ENCODE measurements at places on chromosomes 6 and 20.

- DNase-seq, result peak; percentile 64
These were observed 259.2 kb downstream of the PRKN start for GRCh38 chr6:162468326-162468725.

GRCh38 chr20:38300438-38300837 is 3.5 kb upstream of the BPI start:
- DNase-seq, result no peak

DNA sequence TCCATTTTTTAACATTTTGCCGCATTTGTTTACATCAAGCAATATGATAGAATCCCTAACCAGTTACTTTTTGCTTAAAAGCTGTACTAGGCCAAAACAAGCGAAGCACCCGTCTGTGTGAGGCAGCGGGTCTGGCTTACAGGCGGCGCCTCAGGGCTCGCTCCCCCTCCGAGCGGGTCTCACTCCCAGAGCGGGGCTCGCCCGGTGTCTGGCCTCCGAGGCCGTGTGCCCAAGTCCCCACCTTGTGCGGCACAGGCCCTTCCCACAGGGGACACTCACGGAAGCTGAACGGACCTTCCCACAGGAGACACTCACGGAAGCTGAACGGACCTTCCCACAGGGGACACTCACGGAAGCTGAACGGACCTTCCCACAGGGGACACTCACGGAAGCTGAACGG is 23.4 kb downstream of the ZBTB46 start:
- no peak for DNase-seq

DNA sequence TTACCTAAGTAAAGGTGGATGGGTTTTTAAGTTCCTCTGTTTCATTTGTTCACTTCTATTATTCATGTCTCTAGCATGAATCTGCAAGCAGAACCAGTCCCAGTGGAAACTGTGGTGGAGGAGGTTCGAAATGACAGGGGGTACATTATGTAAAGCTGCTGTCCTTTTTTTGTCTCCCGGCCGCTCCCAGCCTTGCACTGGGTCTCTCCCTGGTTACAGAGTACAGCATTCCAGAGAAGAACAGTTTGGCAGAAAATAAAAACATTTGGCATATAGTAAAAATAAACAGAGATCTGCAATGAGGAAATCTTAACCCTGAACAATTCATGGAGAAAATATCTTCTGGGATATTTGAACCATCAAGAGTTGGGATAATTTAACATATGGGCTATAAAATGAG is 34.6 kb upstream of the TAGAP start:
- DNase-seq, result peak; percentile 16

GRCh38 chr6:150503586-150504339 is 95.9 kb upstream of the PLEKHG1 start:
- DNase-seq, result no peak

DNA sequence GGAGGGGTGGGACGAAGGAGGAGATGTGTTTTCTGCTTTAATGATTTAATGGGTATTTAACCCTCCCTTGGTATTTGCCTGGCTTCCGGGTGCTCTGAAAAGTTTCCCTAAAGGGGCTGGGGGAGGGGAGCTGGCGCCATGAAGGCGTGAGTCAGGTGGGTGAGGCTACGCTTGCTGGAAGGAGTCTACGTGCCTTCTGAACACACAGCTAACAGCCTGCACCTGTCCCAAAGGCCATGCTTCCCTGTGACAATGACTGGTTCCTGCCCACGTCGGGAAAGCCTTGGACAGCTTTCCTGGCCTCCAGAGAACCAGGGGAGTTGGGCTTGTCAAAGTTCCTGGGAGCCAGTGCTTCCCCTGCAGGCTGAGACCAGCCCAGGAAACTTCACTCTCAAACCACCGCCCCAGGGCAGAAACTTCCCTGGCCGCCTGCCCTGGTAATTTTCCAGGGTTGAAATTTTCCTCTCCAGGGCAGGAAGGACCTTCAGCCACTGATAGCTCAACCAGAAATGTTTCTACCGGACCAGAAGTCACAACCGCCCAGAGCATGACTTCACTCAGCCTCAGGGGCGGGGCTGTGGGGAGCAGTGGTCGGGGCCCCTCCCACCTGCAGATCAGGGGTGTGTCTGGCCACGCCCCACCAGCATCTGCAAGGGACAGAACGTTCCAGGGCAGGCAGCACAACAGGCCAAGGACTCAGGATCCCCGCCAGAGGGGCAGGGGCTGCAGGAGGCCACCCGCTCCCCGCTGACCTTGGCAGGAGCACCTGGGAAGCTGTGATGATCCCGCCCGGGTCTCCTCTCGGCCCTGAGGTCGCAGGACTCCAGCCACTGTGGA is 18.6 kb upstream of the SLCO4A1 start:
- peak; percentile 65 for DNase-seq

DNA sequence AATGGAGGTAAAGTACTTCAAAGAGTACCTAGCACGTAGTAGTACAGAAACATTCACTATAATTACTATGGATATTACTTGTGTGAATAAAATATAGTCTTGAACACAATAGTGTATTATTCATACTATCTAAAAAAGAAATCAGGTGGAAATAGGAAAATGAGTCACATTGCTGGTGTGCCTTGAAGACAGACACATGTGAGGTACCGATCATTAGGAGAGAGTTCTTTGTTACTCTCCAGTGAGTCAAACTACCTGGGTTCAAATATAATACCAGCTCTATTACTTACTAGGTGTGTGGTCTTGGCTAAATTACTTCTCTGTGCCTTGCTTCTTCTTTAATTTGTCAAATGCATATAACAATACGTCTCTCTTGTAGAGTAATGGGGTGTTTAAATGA is 50.8 kb upstream of the BEND6 start:
- DNase-seq, result no peak

DNA sequence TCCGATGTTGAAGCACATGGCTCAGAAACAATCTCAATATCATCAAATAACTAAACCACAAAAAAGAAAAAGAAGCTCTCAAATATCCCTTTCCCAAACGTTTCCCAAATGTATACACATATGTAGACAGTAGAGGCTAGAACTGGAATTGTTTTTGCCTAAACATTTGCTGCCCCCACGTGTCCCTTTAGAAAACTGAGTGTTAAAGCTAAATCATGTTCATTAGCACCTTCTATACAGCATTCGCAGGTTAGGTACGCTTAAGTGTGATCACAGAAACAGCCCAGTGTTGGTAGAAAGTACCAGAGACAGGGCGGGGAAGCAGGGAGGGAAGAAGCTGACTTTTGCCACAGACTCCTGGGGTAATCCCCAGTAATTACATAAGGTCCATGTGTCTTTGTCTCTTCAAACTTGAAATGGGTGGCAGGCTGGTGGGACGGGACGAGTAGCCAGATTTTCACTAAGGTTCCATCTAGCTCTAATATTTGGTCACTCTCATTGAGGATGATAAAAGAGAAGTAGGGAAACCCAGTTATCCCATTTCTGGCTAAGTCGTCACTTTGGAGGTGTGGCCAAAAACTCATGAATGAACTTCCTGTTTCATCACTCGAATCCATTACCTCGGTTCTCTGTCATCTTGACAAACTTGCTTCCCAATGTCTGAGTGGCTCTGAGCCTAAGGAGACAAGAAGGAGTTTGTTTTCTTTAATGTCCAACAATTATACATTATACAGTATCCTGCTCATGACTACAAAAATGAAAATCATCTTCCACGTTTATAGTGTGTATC is 15.0 kb upstream of the TFAP2A start:
- DNase-seq, result peak; percentile 56

- no peak for DNase-seq
These were observed 116.5 kb downstream of the SMLR1 start for GRCh38 chr6:130943738-130944137.

GRCh38 chr20:46640044-46640443 is 11.2 kb downstream of the SLC13A3 start:
- no peak for DNase-seq

DNA sequence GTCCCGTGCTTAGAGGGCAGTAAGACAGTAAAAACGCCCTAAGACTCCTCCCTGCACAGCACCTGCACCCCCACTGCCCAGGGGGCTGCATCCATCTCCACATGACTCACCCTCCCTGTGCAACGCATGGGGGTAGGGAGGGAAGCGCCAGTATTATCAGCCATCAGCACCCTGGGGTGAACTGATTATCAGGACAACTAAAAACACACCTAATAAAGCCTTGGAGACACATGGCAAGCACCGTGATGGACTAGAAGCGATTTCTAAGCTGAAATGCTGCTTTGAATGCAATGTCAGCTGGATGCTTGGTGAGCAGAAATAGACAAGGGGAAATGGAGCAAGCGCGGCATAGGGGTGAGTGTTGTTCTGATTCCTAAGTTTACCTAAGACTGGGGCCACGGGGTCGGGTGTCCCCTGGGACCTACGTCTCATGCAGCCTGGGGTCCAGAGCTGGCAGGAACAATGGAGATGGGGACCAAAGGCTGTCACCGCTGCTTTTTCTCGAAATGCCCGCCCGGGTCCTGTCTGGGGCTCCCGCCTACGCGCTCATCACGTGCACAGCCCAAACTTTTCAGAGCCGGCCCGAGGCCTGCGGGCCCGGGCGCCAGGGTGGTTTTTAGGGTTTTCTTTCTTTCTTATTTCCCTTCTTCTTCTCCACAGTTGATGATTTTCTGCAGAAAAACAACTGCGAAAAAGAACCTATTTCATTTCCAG is 702 bp upstream of the TNFAIP3 start:
- no peak for DNase-seq

DNA sequence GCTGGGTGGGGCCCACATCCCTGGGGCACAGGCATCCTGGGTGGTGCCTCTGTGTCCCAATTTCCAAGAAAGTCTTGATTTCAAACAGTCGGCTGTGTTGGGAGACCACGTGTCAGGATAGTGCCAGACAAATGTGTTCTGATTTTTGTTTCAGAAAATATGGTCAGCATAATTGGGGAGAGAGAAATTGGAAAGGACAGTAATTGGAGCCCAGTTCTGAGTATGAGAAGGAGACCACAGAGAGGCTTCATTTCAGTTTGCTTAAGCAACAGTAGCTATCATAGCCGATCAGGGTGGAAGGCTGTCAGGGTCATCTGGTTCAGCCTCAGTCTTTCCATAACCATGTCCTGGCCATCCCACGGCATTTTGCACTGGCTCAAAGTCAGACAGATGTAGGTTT is 220.7 kb downstream of the CDC5L start:
- no peak for DNase-seq

DNA sequence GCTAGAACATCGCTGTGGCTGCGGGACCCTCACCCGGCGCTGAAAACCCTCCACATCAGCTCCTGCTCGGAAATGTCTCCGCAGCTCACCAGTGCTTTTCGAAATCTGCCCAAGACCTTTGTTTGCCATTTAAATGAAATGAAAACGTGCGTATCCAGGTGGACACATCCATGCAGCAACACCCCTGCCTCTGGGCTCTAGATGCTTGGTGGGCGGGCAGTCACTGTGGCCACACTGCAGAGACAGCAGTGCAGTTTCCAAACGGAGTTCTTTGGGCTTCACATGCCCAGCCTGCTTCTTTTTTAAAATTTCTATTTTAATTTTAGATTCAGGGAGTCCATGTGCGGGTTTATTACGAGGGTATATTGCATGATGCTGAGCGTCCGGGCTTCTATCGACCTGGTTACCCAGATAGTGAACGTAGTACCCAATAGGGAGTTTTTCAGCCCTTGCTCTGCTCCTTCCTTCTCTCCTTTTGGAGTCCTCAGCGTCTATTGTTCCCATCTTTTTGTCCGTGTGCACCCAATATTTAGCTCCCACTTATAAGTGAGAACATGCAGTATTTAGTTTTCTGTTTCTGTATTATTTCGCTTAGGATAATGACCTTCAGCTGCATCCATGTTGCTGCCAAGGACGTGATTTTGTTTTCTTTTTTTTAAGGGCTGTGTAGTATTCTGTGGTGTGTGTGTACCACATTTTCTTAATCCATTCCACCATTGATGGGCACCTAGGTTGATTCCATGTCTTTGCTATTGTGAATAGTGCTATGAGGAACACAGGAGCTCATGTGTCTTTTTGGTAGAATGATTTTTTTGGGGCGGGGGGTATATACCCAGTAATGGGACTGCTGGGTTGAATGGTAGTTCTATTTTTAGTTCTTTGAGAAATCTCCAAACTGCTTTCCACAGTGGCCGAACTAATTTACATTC is 4.8 kb upstream of the TUBB2B start:
- DNase-seq, result no peak

GRCh38 chr6:37210313-37210968 is 40.5 kb downstream of the PIM1 start:
- DNase-seq, result peak; percentile 79

DNA sequence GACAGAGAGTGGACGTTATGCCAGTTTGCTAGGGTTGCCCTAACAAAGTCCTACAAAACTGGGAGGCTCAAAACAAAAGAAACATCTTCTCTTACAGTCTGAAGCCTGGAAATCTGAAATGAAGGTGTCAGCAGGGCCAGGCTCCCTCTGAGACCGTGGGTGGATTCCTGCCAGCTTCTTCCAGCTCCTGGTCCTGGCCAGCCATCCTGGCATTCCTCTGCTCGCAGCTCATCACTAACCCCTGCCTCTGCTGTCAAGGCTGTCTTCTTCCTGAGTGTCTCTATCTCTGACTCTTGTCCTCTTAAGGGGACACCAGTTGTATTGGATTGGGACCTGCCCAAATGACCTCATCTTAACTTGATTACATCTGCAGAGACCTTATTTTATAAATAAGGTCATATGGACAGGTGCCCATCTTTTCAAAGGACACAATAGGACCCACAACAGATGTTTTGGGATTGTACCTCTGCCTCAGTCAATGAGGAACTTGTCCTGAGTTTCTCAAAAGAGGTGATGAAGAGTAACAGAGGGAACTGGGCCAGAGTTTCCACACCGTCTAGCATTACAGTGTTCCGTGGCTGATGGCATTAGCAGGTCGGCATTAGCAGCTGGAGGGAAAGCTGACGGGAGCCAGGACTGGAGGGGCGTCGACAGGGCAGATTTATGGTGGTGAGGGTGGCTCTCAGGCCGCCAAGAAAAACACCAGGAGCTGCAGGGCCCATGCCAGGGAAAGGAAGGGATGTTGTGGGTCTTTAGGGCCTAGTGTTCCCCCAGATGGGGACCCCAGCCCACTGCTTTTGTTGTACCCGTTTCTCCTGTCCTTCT is 157.3 kb downstream of the TBXT start:
- peak; percentile 49 for DNase-seq

DNA sequence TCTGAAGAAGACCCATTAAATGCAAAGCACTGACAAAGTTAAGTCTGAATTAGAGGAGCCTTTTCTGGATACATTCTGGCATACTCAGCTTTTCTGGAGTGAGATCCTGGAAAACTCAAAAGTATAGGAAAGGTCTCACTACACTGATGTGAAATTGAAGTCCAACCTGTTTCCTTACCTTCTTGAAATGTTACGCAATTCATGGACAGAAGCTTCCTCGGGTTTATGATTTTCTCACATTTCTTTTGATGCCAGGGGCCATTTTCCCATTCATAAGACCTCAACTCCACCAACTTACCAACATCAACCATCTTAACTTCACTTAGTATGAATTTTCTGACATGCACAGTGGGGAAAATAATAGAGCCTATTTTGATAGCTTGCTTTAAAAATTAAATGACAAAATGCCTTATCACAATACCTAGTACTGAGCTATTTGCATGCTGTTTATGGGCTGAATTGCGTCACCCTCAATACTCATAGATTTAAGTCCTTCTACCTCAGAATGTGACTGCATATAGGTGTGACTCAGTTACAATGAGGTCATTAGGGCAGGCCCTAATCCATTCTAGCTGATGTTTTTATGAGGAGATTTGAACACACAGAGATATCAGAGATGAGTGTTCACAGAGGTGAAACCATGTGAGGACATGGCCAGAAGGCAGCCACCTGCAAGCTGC is 73.4 kb upstream of the RAB32 start:
- DNase-seq, result no peak

GRCh38 chr6:154386848-154387717 is 30.5 kb upstream of the IPCEF1 start:
- DNase-seq, result peak; percentile 97

All from fibroblast of skin of back (primary cell).